ENCODE measurements at places on chromosomes 12 and 14.

- no peak for DNase-seq
Observed at GRCh38 chr12:107487011-107487680, 198.5 kb upstream of the PWP1 start.

- DNase-seq: peak; percentile 91
Observed at GRCh38 chr12:75690296-75690955, 179.0 kb upstream of the KRR1 start.

DNA sequence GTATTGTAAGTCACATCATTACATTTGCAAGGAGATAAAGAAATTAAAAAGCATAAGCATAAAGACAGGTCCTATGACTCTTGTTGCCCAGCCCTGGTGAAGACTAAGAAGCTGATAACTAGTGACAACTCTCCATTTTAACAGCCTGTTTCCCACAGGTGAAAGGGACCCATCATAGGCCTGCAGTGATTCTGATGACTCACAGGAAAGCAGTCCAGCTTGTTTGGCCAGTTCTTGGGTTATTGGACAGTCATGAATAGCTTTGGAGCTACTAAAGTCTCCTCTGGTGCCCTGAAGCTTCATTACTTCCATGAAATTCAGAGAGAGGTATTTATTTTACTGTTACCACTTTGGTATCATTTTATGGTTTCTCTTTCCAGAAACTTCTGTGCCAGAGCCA lies 55.5 kb upstream of the DYRK2 start:
- DNase-seq: peak; percentile 9

DNA sequence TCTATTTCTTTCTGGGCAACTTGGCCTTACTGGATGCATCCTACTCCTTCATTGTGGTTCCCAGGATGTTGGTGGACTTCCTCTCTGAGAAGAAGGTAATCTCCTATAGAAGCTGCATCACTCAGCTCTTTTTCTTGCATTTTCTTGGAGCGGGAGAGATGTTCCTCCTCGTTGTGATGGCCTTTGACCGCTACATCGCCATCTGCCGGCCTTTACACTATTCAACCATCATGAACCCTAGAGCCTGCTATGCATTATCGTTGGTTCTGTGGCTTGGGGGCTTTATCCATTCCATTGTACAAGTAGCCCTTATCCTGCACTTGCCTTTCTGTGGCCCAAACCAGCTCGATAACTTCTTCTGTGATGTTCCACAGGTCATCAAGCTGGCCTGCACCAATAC lies 5.3 kb downstream of the OR4N5 start:
- DNase-seq: no peak

DNA sequence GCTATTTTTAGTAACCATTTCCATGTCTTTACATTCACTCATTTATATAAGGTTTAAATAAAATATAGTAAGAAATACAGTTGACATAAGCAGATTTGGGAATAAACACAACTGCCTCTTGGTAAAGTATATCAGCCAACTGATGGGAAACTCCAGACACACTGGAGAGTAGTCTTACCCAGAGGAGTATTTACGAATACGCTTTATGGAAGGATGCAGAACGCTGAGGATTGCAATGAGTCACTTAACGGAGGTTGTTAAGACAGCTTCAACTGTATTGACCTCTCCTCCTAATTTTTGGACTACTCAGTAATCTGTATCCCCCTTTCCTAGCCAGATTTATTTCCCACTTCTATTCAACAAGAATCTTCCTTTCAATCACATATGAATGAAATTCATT lies 6.0 kb downstream of the C2CD5 start:
- no peak for DNase-seq

DNA sequence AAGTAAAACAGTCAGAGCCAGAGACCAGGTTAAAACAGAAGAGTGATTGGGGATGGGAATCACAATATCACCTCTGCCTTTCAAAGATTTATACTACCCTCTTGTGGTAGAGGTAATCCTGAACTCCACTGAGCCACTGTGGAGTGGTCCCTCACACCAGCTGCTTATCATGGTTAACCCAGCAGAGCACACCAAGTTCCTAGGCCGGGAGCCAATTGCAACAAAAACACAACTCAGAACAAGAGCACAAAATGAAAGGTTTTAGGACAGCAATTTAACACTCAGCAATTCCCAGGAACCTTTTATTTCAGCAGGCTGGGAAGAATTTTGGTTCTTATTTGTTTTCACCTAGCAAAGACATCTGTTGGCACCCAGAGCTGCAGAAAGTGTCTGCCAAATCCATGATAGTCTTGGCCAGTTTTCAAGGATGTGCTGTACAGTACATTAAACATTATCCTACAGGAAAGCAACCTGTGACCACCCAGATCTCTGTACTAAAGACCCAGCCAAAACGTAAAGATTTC lies 220.5 kb upstream of the ATXN7L3B start:
- no peak for DNase-seq

- DNase-seq: no peak
Observed at GRCh38 chr14:88003425-88003824, 1.5 kb upstream of the GPR65 start.

GRCh38 chr12:54033106-54033979 lies 493 bp downstream of the HOXC5 start:
- no peak for DNase-seq

DNA sequence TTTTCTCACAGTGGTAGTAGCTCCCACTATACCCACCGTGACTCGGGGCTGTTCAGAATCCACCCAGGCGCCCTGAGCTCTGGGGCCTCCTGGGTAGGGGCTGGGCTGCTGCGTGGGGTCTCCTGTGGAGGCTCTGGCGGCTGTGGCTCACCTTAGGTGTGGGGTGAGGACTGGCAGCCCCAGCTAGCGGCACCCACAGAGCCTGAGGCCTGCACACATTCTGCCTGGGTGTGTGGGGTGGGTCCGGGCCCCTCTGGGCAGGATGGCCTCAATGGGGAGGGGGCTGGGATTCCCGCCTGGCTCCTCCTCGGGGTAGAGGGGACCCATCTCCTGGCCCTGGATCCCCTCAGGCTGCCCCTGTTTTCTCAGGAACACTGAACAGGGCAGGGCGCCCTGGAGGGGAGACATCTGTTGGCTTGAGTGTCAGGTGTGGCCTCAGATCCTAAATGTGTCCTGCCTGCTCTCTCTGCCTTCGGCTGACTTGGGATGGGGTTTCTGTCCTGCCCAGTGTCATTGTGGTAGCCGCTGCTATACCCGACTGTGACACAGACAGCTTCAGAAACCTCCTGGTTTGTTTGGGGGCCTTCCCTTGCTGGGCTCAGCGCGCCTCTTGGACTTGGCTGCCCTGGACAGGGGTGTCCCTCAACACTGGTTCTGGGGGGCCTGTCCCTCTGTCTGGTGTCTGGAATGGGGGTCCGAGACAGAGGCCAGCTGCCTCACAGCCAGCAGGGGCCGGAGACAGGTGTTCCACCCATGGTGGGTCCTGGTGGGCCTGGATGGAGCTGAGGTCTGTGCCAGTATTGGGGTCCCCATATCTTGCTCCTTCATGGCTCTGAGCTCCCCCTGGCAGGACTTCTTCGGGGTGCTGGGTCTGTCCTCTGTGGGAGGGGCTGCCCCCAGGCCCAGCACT lies 354.9 kb downstream of the TMEM121 start:
- DNase-seq: no peak

DNA sequence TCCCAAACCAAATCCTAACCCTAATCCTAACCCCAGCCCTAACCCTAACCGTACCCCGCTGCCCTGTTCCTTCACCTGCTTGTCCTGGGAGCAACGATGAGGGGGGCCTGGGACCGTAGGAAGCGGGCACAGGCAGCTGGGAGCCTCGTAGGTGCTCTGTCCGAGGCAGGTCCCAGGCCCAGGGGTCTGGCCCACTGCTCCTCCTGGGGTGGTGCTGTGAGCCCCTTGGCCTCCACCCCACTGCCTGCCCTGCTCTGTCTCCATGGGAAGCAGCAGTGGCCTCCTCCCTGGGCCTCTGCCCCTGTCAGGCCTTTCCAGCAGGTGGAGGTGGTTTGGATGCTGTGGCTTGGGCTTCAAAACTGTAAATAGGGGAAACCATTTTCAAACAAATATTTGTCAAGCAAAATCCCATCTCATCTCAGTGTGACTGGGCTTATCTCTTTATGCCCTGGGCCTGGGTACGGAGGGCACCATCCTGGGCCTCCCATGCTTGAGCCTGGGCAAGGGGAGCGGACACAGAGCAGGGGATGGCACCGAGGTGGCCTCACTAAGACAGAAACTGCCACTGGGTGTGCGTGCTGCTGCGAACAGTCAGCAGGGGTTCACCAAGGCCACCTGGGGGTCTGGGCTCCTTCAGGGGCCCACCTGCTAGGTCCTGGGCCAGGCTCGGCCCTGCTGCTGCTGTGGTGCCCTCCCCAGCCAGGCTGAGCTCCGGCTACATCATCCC lies 3.7 kb upstream of the BEGAIN start:
- no peak for DNase-seq

GRCh38 chr12:4252601-4253000 lies 21.0 kb upstream of the CCND2 start:
- DNase-seq: no peak

DNA sequence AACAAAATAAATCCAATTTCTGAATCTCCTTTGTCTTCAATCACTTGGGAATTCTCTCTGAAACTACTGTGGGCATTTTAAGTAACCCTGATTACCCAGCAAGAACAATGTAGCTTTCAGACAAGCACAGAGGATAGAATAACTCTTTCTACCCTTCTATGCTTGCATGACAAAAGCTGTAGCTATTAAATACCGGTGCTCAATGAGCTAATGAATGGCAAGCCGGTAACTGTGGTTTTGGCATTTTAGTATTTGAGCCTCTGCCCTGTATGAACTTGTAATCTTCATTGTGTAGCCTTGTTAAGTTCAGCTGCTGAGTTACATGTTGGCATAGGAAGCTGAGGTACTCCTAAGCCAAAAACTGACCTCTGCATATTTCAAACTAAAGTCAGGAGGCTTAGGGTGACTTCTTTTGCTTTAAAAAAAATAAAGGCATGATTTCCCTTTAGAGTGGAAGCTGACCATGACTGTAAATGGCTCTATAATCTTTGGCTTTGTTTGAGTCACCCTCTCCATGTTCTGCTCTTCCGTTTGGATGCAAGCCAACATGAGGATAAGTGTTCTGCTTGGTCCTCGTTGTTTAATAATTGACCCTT lies 171.0 kb upstream of the HIF1A start:
- DNase-seq: no peak

- DNase-seq: no peak
Observed at GRCh38 chr14:81313775-81314429, 86.2 kb downstream of the STON2 start.

DNA sequence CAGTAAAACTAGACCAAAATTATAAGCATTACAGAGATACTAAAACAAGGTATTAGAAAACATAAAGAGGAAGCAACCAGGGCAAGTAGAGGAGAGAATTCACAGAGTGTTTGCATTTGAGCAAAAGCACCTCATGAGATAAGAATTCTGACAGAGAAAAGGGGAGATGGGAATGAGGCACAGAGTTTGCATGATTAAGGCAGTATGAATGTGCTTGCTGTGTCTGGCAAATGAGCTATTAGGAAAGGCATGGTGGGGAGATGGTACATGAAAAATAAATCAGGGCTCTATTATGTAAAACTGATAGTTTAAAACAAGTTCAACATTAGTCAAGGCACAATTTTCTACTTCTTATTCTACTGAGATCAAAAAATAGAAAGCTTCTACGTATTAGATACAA lies 23.1 kb downstream of the GARIN6 start:
- DNase-seq: no peak

Measured in GM04503 (cell line).